ENCODE measurements at places on chromosomes 16 and 17. TPM values are rescaled to one million over a fixed set of nuclear protein-coding genes. Genes with fewer than 3 reads are reported as not detected.

Gene CBX2
- 0.50 TPM for total RNA-seq

Gene DNAH9
- not detected for total RNA-seq

Gene VMO1
- total RNA-seq, result not detected

Gene KCNH6
- total RNA-seq, result not detected

Gene CRHR1
- total RNA-seq, result 0.71 TPM

Gene MYCBPAP
- total RNA-seq, result 3.2 TPM

Gene CDRT15L2
- total RNA-seq, result not detected

Gene TPSAB1
- total RNA-seq, result 0.29 TPM
